ENCODE measurements at places on chromosomes 3 and 15.

DNA sequence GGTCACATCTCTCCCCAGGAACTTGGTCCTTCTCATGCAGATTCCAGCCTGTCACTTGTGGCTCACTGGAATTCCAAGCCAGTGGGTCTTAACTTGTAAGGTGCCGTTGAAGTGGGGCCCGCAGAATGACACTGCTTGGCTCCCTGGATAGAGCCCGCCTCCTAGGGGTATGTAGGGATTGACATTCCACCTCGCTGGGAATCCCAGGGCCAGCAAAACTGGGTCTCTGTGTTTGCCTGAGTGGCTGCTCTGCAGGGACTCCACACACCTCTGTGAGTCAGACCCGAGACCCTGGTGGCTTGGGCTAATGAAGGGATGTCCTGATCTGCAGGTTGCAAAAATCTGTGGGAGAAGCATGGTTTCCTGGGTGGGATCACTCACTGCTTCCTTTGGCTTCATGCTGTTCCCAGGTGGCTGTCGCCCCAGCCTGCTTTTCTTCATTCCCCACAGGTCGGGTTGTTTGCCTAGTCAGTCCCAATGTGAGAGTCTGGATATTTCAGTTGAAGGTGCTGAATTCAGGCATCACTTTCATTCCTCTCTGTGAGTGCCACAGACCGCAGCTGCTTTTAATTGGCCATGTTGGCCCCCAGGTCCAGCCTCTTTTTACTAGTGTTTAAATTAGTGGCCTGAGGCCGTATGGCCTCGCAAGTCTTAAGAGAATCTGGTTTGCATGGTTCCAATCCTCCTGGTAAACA, 156.0 kb upstream of the TRIM42 start:
- H3K27ac ChIP-seq = peak overlapping the region; percentile 39
- no peaks in the 10 kb centered on the region for H3K36me3 ChIP-seq
- peak; percentile 82 for DNase-seq

DNA sequence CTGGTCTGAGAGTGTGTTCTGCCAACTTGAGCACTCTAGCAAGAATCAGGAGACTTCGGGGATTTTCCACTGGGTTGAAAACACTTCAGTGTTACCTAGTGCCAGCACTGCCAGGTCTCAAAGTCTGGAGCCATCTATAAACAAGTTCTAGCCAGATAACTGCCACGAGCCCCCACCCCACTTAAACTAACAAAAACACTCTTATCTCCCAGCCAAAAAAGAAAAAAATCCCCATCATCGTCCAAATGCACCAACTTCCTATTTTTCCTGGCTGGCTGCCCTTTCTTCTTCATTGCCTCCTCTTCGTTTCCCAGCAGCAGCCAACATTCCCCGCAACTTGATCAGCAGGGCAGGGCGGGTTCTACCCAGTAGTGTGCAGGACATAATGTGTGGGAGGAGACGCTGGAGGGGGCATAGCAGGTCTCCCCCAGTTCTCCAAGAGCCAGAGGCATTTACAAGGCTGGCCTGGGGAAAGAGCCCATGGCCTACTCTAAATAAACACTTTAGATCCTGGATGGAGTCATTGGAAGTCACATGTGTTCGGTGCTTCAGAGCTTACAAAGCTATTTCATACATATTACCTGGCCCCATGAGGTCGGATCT, 29.5 kb downstream of the C2CD4B start:
- no peak overlapping the region for H3K4me3 ChIP-seq
- H3K27ac ChIP-seq = no peak overlapping the region
- H3K4me1 ChIP-seq = no peaks in the 10 kb centered on the region
- DNase-seq = no peak

DNA sequence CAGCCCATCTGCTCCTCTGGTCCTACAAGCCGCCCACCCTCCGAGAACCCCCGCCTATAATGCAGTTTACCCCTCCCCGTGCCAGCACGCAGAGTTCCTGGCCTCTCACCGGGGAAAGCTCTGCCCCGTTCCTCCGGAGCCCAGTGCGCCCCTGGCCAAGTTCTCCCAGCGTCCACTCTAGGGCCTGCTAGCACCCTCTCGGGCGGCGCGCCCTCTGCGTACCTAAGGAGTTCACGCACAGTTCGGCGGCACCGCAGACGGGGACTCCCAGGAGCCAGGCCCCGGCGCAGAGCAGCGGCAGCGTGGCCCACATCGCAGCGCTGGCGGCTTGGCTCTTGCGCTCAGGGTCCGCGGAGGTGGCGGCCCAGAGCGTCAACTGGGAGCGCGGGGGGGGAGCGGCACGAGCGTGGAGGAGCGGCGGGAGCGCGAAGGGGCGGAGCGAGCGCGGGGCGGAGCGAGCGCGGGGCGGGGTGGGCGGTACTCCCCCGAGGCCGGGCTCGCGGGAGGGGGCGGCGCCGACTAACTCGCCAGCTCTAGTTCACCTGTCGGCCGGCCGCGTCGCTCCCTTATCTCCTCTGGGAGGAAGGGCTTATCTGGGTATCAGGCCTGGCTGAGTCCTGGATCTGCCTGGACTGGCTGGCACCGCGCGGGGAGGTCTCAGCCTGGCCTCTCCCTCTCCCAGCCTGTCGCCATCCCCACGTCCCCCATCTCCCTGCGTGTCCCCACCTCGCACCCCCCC, at the start of gene CTSH:
Gene CTSH, minus strand, starts transcription at position 378 of the 739 bp plus-strand sequence. Its CDS starts 65 bp downstream, at position 313.
- H3K27me3 ChIP-seq = no peaks in the 10 kb centered on the region
- H3K36me3 ChIP-seq = no peaks in the 10 kb centered on the region
- H3K4me3 ChIP-seq = peak within 1 kb of the TSS; percentile 70

GRCh38 chr15:39597751-39598185, 16.9 kb downstream of the THBS1 start:
- no peak overlapping the region for H3K27ac ChIP-seq
- H3K4me1 ChIP-seq = no peaks in the 10 kb centered on the region
- no peak overlapping the region for H3K4me3 ChIP-seq

- no peak overlapping the region for H3K27ac ChIP-seq
- DNase-seq = no peak
- no peaks in the 10 kb centered on the region for H3K4me1 ChIP-seq
- peaks cover 47% of the 10 kb centered on the region for H3K36me3 ChIP-seq
- no peak overlapping the region for H3K4me3 ChIP-seq
Measured at GRCh38 chr3:5213574-5213966, 26.1 kb downstream of the EDEM1 start.

DNA sequence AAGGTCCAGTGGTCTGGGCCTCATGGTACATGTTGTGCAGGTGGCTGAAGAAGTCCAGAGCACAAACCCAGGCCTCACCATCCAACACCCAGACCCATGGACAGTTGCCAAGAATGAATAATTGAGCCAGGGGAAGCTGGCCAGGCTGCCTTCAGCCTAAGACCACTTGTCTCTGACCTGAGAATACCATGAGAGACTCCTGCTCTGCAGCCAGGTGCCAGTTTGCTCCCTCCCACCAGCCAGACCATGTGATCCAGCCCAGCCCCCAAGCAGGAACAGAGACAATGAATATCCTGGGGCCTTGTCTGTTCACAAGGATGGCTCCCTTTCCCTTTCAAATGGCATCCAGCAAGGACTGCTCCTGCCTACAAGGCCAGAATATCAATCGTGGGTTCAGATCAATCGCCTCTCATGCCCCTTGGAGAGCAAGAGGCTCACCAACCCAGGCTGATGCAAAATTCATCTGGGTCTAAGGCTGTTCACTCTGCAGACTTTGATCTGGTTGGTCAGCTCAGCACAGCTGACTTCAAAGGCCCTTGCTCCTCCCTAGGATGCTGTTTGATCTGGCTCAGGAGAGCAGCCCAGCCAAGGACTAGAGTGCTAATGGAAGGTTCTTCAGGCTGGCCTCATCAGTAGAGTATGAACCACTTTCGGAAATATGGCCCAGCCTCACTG, 13.4 kb downstream of the TRAIP start:
- H3K27me3 ChIP-seq = no peaks in the 10 kb centered on the region
- no peak overlapping the region for H3K4me3 ChIP-seq
- no peak overlapping the region for H3K27ac ChIP-seq
- no peak for DNase-seq
- H3K4me1 ChIP-seq = no peaks in the 10 kb centered on the region
- H3K36me3 ChIP-seq = peaks cover 34% of the 10 kb centered on the region

DNA sequence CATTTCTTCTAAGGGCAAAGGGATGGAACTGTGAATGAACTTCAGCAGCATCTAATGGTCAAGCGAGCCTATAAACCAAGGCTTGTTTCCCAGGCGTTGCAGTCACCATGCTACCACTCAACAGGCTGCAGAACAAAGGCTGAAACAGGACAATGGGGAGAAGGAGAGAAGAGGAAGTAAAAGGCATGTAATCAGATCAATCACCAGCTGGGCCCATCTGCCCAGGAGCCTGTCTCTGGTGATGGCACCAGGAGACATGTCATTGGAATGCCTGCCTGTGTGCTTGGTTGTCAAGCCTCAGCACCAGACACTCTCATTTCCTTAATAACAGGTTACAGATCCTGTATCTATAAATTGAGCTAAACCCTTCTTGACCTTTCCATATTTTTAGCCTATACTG, 81.7 kb upstream of the UMPS start:
- DNase-seq = no peak
- H3K4me1 ChIP-seq = peaks cover 3% of the 10 kb centered on the region
- H3K4me3 ChIP-seq = no peak overlapping the region
- no peaks in the 10 kb centered on the region for H3K27me3 ChIP-seq
- H3K27ac ChIP-seq = no peak overlapping the region

- H3K4me1 ChIP-seq = peaks cover 47% of the 10 kb centered on the region
- no peak overlapping the region for H3K4me3 ChIP-seq
- peak overlapping the region; percentile 67 for H3K27ac ChIP-seq
- DNase-seq = no peak
- H3K27me3 ChIP-seq = no peaks in the 10 kb centered on the region
Measured at GRCh38 chr3:32847528-32847927, 29.7 kb downstream of the TRIM71 start.

GRCh38 chr3:149816311-149816710, 3.3 kb downstream of the RNF13 start:
- no peaks in the 10 kb centered on the region for H3K27me3 ChIP-seq
- H3K4me1 ChIP-seq = no peaks in the 10 kb centered on the region

DNA sequence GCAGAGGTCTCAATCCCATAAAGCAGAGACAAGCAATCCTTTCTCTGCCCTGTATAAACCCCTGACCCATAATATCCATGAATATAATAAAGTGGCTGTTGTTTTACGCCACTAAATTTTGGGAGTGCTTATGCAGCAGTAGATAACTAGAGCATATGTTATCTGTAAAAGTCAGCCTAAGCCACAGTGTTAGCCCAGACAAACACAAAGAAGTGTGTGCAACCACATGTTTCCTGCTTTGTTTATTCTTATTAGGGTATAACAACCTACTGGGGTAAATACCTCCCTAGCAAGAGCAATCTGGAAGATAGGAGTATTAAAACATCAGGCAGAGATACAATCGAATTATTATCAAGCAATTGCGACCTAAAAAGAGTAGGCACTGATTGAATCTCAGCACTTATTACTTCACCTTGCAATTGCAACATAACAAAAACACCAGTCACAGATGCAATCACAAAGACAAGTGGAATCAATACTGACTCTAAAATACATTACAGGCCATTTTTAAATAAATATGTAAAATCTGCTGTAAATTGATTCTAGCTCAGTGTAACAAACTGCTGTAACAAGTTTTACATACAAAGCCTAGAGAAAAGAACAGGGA, 94.6 kb upstream of the UBE2E2 start:
- H3K4me1 ChIP-seq = no peaks in the 10 kb centered on the region
- no peak for DNase-seq
- H3K4me3 ChIP-seq = no peak overlapping the region
- H3K27me3 ChIP-seq = no peaks in the 10 kb centered on the region

DNA sequence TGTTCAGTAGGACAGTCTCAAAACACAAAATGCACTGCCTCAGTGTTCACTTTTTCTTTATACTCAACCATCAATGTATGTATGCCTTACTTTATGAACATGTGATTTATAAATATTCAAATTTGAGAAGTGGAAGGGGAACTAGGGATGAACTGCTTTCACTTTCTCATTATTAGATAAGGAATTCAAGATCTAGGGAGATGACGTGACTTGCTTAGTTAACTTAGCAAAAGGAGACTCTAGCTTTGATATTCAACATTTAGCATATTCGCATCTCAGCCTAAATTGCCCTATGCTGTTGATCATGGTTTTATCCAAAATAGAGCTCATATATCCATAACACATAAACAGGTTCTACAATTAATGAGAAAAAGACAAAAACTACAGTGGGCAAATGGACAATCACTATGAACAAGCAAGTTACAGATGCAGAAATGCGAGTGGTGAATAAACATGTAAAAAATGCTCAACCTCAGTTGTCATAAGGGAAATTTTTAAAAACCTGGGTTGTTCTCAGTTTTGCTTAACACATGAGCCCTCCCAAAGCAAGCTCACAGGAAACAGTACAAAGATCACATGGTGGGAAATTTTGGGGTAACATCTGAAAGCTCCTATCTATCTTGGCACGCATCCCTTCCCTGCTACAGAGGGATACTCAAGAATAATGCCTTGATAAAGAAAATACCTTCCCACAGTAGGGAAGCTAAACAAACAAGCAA, 269.8 kb downstream of the THRB start:
- H3K27ac ChIP-seq = no peak overlapping the region
- no peak for DNase-seq
- H3K36me3 ChIP-seq = no peaks in the 10 kb centered on the region
- H3K27me3 ChIP-seq = no peaks in the 10 kb centered on the region
- no peak overlapping the region for H3K4me3 ChIP-seq
- H3K4me1 ChIP-seq = peaks cover 12% of the 10 kb centered on the region

DNA sequence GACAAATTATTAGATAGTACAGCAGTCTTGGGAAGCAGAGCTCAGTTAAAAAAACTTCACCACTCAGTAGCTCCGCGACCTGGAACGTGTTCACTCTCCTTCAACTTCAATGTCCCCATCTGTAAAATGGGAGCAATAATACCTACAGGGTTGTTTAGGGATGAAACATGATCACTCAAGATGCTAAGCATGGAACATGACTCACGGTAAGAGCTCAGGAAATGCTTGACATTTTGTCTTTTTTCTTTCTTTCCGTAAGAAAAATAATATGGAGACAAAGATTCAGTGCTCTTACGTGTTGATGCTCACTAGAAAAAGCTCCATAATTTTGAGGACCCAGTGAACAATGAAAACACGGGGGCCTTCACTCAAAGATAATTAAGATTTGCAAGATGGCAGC, 606.7 kb upstream of the MDFIC2 start:
- H3K27ac ChIP-seq = no peak overlapping the region
- no peak overlapping the region for H3K4me3 ChIP-seq
- H3K27me3 ChIP-seq = no peaks in the 10 kb centered on the region
- DNase-seq = no peak

- H3K27me3 ChIP-seq = no peaks in the 10 kb centered on the region
- no peaks in the 10 kb centered on the region for H3K4me1 ChIP-seq
- DNase-seq = no peak
- no peaks in the 10 kb centered on the region for H3K36me3 ChIP-seq
- H3K27ac ChIP-seq = no peak overlapping the region
Measured at GRCh38 chr15:48144889-48145288, 24.1 kb downstream of the SLC24A5 start.

GRCh38 chr3:43641306-43642114, 19.7 kb upstream of the ANO10 start:
- H3K27me3 ChIP-seq = no peaks in the 10 kb centered on the region
- H3K4me3 ChIP-seq = no peak overlapping the region
- DNase-seq = no peak
- H3K4me1 ChIP-seq = peaks cover 5% of the 10 kb centered on the region

Data from trophoblast cell (in vitro differentiated cells and primary cell).